ENCODE measurements at places on chromosomes 3 and 15. TPM values are rescaled to one million over a fixed set of nuclear protein-coding genes. Genes with fewer than 3 reads are reported as not detected.

HYAL3 gene
- 2.9 TPM for total RNA-seq

TRPM7 gene
- total RNA-seq, result 126 TPM

SPTBN5 gene
- total RNA-seq, result 1.7 TPM

RHCG gene
- 0.16 TPM for total RNA-seq

CHRFAM7A gene
- total RNA-seq, result 3.6 TPM

EAF2 gene
- total RNA-seq, result 16.4 TPM

C2CD4A gene
- total RNA-seq, result 0.11 TPM

SAMD7 gene
- not detected for total RNA-seq

DNA sequence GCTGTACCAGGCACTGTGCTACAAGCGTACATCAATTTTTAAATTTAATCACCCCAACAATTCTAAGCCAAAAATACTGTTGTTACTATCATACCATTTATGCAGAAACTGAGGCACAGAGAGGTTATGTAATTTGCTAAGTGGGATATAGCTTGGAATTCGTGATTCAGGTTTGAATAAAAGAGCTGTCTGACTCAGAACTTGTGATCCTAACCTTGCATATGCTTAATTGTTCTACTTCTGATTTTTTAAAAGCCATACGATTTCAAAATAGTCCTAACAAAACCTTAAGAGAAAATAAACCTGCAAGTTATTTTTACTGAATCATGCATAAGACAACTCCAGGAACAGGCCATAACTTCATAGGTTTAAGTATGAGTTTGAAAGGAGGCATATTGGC, 498.0 kb upstream of the CFAP20DC start:
- DNase-seq, result no peak

- no peak for DNase-seq
Observed at GRCh38 chr3:49553324-49553691, 969 bp upstream of the BSN start.

- DNase-seq, result no peak
Observed at GRCh38 chr3:41710646-41711388, 251.1 kb downstream of the ULK4 start.

- no peak for DNase-seq
Observed at GRCh38 chr3:153752405-153753027, 368.7 kb upstream of the ARHGEF26 start.

- no peak for DNase-seq
Observed at GRCh38 chr15:42681119-42681518, 55.8 kb downstream of the CDAN1 start.

DNA sequence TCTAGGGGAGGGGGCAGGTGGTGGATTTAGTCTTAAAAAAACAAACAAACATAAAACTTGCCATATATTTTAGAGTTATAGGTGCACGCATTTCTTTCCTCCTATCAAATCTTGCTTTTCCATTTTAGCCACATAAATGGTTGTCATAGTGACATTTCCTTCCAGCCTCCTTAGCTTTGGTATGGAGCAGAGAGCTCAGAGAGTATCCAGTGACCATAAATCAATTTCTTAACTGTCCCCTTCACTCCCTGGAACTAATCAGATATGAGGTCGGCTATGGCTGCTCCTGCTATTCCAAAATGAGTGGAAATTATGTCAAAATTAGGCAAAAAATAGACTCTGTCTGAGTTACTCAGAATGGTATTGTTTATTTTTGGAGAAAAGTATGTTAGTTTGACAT, 164.5 kb downstream of the EBLN2 start:
- no peak for DNase-seq

GRCh38 chr3:186255703-186256331, 106.2 kb downstream of the DGKG start:
- no peak for DNase-seq

DNA sequence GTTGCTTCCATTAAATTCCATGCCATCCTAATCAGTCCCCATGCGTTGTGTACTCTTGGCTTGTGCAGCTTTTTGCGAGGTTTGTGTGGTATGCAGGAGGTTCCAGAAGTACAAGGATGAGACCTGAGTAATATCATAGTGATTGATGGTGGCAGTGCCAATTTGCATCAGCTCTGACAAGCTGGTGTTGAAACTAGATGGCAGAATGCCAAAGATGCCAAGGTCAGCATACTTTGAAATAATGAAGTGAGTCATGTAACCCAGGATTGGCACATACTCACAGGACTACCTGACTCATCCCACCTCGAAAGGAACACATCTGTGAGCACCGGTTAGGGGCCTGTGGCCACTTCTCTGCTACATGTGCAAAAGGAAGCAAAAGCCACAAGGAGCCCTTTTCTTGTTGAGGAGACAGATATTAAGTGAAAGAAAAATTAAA, 14.3 kb downstream of the KAT2B start:
- no peak for DNase-seq

GRCh38 chr3:3800080-3800455, 837 bp downstream of the LRRN1 start:
- DNase-seq, result no peak

All from urinary bladder (tissue), 4 donors.